A549 treated with CORT108297 at 1 μM for 4 hours (cell line): ENCODE measurements at places on chromosomes 11 and 22. TPM values are rescaled to one million over a fixed set of nuclear protein-coding genes. Genes with fewer than 3 reads are reported as not detected.

Gene C22orf31
- not detected in 5 replicates for total RNA-seq

Gene MFRP
- total RNA-seq: not detected in 5 replicates

Gene LRFN4
- 59.1 to 102 TPM (median 89.7 TPM) in 5 replicates for total RNA-seq

Gene XRRA1
- total RNA-seq: 4.4 to 5.8 TPM (median 5.3 TPM) in 5 replicates

Gene RAG1
- total RNA-seq: 0.09 to 0.64 TPM (median 0.32 TPM) in 5 replicates

Gene TRPM5
- total RNA-seq: not detected in 5 replicates

Gene PGA5
- not detected in 5 replicates for total RNA-seq
